ENCODE measurements at places on chromosomes 16 and 17.

- DNase-seq = no peak
These were observed 79.5 kb downstream of the ANKRD11 start for GRCh38 chr16:89410794-89411309.

DNA sequence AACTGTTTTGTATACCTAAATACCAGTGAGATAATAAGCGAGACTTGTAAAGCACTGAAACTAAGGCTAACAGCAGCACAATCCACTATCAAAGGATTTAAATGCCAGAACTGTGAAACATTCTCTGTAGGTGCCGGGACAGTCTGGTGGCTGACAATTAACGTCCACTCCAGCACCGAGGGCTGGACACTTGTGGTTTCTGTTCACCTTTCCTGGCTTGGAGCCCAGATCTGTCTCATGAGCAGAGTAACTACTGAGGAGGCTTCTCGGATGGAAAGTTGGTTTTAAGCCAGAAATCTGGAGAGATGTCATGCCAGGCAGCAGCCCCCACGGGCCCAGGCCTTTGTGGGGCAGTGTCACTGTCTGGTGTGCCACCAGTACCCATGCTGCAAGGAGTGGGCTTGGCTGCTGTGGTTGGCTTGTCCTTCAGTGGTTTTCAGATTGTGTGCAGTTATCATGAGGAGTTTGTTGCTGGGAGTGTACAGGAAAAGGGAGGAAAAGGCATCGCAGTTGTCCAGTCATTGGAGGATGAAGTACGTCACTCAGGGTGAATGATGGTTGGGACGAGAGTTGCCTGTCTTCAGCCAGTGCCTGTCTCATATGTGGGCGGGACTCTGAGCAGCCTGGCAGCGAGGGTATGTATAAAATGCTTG, 35.5 kb downstream of the UBN1 start:
- DNase-seq = no peak

- DNase-seq = no peak
These were observed 26.9 kb upstream of the LGALS9 start for GRCh38 chr17:27603880-27604794.

DNA sequence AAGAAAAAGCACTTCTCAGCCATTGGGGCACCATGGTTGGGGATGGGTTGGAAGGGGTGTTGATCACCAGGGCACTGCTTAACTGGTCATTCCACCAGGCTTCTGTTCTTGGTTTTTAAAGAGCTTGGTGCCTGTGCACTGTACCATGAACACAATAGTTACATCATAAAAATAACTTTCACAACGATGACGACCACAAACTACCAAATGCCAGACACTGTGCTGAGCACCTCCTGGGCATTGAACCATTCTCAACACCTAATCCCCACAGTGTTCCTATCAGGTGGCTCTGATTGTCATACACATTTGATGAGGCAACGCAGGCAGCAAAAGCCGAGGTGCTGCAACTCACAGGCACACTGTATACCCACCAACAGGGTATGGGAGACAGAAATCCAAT, 208.0 kb downstream of the FOXL1 start:
- no peak for DNase-seq

DNA sequence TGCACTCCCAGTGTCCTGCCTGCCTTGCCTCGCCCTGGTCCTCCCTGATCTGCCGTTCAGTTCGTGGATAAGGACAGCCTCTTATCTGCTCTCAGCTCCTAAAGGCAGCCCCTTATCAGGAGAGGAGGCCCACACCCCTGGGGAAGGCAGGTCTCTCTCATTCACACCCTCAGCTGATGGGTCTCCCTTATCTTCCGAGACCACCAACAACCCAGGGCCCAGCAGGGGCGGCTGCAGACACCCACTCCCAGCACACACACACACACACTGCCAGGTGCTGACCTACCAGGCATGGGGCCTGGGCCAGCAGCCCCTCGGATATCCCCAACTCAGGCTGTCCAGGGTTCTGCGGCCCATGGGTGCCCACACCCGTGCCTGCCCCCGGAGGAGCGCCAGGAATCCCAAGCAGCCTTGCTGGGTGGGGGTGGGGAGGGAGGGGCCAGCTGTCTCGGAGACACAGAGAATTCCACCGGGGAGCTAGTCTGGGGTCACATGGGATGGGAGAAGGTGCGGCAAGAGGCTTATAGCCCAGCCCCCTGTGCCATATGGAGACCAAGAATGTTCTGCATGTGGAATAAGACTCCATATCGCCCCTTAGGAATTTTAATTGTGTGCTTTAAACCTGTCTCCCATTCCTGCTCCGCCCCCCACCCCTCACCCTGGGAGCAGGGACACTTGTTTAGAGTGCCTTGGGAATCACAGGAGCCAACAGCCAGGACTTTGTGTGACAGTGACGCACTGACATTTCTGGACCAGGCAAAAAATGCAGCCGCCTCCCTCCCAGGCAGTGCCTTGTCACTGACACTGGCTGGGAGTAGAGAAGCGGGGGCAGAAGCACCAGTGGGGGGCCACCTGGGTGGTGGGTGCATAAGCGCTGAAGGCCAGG, 41.9 kb upstream of the EMP2 start:
- DNase-seq = no peak

- no peak for DNase-seq
These were observed 21.2 kb upstream of the SP6 start for GRCh38 chr17:47872019-47872650.

DNA sequence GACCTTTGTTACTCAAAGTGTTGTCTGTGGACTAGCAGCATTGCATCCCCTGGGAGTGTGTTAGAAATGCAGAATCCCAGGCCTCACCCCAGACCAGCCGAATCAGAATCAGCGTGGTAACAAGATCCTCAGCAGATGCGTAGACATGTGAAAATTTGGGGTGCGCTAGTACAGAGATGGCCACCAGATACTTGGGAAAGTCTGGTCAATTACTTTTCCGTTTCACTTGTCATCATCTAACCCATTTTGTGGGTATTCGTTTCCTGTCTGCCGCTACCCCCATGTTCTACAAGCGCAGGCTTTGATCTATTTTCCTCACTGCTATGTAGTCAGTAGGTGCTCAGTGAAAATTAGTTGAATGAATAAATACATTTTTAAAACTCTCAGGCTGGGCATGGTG, 33.1 kb upstream of the HERPUD1 start:
- no peak for DNase-seq

- DNase-seq = no peak
These were observed 18.2 kb downstream of the ZCCHC14 start for GRCh38 chr16:87474566-87474996.
